ENCODE measurements at places on chromosomes 16 and 17.
A peak's percentile ranks its signal among the peaks of the same experiment; 100 is the strongest.

GRCh38 chr16:85216522-85217375 is 104.5 kb upstream of the CIBAR2 start:
- no peak for DNase-seq

DNA sequence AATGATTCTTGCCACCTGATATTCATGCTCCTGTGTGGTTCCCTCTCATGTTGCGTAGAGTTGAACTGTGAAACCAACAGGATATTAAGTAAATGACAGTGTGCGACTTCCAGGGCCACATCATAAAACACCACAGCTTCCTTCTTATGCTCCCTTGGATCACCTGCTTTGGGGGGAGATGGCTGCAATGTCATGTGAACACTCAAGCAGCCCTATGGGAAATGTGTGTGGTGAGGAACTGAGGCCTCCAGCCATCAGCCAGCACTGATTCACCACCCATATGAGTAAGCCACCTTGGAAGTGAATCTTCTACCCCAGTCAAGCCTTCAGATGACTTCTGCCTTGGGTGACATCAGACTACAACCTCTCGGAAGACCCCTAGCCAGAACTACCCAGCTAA is 427.5 kb downstream of the UTP18 start:
- no peak for DNase-seq

- no peak for DNase-seq
Observed at GRCh38 chr16:2121853-2122252, 13.8 kb downstream of the PKD1 start.

DNA sequence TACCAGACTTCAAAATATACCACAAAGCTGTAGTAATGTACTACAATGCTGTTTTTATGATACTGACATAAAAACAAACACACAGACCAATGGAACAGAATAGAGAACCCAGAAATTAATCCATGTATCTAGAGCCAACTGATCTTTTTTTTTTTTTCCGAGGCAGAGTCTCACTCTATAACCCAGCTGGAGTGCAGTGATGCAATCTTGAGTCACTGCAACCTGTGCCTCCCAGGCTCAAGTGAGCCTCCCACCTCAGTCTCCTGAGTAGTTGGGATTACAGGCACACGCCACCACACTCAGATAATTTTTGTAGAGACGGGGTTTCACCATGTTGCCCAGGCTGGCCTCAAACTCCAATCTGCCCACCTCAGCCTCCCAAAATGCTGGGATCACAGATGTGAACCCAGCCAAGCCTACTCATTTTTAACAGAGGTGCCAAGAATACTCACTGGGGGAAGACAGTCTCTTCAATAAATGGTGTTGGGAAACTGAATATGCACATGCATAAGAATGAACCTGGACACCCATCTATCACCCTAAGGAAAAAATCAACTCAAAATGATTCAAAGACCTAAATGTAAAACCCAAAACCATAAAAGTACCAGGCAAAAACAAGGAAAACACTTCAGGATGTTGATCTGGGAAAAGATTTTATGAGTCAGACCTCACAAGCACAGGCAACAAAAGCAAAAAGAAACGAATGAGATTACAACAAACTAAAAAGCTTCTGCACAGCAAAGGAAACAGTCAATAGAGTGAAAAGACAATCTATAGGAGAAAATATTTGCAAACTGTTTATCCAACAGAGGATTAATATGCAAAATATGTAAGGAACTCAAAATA is 63.1 kb downstream of the STX8 start:
- DNase-seq = no peak

GRCh38 chr16:651844-652243 is 2.7 kb downstream of the WDR90 start:
- DNase-seq = no peak

DNA sequence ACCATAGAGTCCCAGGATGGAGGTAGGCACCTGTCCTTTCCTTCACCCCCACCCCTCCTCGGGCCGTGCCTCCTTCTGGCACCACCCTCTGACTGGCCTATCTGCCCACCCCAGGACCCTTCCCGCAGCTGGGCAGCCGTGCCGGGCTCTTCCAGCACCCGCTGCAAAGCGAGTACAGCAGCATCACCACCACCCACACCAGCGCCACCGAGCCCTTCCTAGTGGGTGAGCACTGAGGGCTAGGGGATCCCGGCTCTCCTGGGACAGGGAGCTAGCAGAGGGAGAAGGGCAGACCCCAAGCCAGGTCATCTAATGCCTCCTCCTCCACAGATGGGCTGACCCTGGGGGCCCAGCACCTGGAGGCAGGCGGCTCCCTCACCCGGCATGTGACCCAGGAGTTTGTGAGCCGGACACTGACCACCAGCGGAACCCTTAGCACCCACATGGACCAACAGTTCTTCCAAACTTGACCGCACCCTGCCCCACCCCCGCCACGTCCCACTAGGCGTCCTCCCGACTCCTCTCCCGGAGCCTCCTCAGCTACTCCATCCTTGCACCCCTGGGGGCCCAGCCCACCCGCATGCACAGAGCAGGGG is 7.8 kb downstream of the GALK1 start:
- no peak for DNase-seq

DNA sequence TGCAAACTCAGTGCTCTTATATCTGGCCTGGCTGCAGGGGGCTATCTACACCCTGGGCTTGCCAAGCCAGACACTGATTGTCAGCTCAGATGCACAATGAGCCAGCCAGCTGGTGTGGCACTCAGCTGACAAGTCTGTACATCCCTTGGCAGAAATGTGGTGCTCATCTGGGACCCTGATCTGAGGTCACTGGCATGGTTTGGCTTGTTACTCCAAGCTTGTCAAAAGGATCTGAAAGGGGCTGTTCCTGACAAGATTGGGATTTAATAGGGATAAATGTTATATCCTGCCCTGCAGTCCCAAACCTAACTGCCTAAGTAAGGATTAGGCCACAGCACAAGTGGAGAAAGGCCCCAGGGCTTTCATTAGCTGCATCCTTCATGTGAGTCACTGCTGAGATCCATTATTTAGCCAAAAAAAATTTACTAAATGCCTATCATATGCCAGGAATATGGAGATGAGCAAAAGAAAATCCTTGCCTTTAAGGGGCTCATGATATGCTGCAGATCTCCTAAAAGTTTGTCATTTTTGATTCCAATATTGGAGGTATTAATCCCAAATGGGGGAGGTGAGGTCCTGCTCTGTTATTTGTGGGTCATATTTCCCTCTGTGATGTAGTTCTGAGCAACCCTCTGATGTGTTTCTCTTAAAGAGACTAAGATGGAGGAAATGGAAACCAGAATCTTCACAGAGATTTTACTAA is 6.3 kb downstream of the SLC6A2 start:
- peak; percentile 53 for DNase-seq
